ENCODE measurements at places on chromosomes 6 and 20.

GRCh38 chr6:151372164-151372563, 19.2 kb downstream of the ZBTB2 start:
- no peak for DNase-seq

DNA sequence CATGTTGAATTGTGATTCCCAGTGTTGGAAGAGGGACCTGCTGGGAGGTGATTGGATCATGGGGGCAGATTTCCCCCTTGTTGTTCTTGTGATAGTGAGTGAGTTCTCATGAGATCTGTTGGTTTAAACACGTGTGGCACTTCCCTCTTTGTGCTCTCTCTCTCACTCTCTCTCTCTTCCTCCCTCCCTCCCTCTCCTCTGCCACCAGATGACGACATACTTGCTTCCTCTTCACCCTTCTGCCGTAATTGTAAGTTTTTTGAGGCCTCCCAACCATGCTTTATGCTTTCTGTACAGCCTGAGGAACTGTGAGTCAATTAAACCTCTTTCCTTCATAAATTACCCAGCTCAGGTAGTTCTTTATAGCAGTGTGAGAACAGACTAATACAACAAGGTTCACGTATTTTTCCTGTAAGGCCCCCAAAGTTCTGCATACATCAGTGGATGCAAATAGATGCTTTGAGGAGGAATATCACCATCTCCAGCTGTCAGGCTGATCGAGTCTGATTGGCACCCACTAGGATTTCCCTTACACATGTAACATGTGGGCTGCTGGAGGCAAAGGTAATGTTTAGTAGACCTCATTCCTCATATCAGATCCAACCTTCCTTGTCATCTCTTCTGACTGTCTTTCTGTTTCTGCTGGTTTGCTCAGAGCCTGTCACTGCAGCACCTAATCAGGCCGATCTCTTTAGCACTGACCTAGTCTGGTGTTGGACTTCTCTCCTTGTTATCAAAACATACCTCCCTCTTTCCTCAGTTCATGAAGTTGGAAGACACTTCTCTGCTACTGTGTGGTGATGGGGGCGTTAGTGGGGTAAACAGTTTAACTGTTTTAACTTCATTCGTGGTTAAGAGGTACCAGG, 54.3 kb upstream of the BACH2 start:
- no peak for DNase-seq

GRCh38 chr20:39277185-39277584, 315.0 kb downstream of the DHX35 start:
- no peak for DNase-seq

DNA sequence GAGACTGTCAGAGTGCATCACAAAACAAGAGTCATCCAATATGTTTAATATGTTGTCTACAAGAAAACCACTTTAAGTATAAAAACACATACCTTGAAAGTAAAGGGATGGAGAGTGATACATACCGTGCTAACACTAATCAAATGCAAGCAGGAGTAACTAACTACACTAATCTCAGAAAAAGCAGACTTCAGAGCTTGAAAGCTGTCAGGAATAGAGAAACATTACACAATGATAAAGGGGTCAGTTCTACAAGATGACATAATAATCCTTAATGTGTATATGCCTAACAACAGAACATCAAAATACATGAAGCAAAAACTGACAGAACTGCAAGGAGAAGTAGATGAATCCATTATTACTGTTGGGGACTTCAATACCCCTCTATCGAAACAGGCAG, 59.7 kb upstream of the SMIM29 start:
- DNase-seq = no peak

DNA sequence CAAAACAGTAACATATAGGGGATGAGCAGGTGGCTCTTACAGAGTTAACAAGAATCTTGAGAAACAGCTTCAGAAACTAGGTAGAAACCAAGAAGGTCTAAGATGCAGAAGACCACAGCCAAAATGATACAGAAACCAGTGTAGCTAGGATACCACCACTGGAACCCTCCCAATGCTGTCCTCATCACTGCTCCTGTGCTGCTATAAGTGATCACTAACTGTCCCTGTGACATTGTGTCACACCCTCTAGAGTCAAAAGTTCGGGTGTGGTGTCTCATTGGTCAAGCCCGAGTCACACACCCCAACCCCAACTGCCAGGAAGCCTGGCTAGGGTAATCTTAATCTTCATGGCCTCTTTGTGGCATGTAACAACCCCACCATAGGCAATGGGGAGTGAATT, 153.1 kb downstream of the RCAN2 start:
- DNase-seq = no peak

DNA sequence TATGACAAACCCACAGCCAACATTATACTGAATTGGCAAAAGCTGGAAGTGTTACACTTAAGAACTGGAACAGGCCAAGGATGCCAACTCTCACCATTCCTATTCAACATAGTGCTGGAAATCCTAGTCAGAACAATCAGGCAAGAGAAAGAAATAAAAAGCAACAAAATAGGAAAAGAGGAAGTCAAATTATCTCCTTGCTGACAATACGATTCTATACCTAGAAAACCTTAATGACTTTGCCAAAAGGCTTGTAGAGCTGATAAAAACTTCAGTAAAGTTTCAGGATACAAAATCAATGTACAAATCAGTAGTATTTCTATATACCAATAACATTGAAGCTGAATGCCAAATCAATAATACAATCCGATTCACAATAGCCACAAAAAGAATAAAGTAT, 32.4 kb downstream of the OR5V1 start:
- no peak for DNase-seq

- DNase-seq = no peak
These were observed 314.6 kb downstream of the THBS2 start for GRCh38 chr6:168939041-168939440.

DNA sequence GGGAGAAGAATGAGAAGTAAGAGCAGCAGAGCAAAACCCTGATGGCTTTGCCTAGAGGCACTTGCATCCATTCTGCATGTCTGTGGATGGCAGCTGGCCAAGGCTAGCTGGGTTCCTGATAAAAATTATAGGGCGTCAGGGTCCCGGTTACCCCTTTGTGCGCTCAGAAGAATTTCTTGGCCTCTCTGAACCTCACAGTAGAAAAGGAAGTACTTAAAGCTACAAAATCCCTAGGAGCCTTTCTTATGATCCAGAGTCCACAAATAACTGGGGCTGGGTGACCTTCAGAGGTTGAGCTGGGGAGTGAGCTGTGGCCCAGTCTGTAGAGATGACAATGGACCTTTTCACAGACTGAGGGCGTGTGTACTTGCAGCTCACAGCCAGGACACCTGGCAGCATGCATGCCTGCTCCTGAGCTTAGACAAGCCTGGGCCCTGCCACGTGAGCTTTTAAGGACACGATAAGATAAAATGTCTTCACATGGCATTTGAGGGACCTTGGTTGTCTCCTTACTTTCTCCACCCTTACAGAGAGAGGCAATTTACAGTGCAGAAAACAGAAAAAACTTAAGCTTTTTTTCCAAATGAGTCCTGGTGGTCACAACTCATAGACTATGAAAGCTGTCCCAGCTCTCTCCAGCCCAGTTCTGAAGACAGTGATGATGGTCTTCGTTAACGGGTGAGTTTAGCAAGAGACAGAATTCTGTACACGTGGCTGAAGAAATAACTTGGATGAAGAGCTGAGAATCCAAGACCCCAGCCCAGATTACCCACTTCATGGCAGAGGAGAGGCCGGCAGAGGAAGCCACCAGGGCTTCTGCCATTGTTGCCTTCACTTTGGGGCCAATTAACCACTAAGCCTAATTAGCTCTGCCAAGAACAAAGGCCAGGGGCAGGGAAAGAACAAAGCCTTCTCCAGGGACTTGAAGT, 50.3 kb downstream of the FOXA2 start:
- DNase-seq = no peak

DNA sequence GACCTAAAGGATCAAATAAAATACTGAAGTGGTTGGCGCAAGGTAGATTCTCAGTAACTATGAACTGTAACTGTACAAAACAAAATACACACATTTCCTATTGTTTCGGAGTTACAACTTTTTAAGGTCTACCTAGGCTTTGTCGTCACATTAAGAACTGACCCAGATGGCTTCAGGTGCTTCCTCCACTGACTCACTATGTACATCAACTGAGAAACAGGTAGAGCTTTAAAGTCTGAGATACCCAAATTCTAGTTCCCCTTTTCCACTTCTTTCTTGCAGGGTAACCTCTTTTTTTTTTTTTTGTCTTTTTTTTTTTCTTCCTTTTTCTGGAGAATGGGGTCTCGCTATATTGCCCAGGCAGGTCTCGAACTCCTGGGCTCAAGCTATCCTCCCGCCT, 5.5 kb downstream of the SNRPB start:
- DNase-seq = no peak

GRCh38 chr6:133587546-133588160, 301.3 kb upstream of the TCF21 start:
- no peak for DNase-seq

DNA sequence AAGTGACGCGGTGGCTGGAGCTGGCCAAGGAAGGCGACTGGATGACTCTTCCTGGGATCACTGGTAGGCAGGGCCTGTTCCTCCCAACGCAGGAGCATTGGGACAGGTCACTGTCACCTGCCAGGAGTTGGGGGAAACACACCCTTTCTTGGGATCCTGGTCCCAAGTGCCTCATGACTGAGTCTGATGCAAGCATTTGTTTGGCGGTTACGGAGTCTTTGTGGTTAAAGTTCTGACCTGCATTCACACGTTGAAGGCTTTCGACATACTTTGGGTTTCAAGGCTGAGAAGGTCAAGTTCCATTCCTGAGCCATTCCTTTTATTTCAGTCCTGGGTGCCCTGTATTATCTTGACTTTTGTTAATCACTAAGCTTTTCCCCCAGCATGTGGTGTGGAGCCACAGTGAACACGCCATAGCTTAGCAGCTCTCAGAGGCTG, 6.0 kb downstream of the PNLDC1 start:
- DNase-seq = no peak

- DNase-seq = no peak
These were observed 45.6 kb downstream of the ADGRF5 start for GRCh38 chr6:46876126-46876525.

DNA sequence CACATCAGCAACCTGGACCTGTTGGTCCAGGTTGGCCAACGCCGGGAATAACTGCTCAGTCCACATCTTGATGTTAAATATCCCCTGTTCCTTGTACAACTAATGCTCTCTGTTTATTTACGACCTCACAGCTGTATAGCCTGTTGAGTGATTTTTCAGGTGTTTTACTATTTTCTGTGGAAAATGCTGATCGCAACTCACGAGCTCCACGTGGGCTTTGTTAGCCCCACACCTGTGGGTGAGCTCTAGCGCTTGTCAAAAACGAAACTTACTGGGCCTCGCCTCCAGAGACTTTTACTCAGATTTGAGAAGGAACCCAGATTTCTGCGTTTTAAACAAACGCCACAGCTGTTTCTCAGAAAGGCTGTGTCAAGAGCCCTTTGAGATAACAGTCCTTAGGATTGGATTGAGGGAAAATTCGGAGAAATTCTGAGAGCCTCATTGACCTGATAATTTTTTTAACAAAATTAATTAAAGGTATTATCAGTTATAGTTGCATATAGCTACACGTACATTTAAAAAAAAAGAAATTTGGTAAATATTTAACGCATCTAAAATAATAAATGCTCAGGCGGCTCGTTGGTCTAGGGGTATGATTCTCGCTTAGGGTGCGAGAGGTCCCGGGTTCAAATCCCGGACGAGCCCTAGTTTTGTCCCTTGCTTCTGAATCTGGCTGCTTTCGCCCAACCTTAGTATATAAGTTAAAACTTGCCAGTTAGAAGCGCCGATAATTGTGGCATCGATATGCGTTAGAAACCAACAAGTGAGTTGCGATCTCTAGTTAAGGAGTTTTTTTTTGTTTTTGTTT, 16.7 kb downstream of the HMGN4 start:
- no peak for DNase-seq

DNA sequence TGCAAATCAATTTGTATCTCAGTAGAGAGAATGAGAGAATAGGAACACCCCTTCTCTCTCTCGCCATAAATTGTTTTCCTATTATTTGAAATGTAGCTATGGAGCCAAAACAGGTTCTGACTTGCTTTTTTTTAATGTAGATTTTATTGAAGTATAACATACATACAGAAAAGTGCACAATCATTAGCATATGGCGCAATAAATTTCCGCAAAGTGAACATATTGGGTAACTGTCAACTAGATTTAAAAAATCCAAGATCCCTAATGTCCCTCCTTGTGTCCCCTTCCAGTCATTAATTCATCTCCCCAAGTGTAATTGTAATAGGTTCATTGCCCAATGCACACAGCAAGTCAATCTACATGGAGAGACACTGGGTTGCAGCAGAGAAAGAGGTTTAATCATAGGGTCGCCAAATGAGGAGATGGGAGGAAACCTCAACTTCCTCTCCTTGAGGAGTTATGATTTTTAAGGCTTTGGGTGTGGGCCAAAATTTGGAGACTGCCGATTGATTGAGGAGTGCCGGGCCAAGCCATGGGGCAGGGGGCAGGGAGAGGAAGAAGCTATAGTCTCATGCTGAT, 43.3 kb upstream of the TGM3 start:
- DNase-seq = no peak

- DNase-seq = no peak
These were observed 28.8 kb upstream of the MYLK2 start for GRCh38 chr20:31790401-31790800.

DNA sequence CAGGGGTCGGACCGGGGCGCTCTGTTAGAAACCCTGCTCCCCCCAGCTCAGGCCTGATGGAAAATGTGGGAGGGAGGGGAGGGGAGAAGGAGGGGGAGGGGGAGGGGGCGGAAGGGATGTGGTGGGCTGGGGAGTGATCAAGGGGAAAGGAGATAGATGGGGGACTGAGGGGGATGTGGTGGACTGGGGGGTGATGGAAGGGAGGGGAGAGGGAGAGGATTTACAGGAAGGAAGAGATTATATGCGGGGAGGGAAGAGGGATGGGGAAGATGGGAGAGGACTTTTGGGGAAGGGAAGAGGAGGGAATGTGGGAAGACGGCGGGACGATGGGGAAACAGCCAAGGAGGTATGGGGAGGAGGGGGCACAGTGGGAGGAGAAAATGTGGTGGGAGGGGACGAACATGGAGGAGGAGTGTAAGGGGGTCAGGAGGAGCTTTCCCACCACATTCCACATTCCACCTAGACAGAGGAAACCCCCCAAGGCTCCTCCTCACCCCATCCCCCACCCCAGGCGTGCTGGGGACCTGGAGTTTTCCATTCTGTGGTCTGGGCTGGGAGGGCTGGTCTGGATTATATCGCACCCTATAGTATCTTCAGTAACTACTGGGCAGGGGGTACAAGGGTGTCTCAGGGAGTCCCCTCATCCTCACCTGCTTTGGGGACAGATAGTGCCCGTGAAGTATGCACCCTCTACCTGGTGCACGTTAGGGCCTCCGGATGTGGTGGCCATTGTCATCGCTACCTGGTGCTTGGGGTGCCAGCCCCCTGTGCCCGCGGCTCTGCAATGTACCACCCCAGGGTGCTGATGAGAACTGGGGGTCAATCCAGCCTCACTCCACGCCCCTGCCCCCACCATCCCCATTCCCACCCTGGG, 578 bp upstream of the PTGIS start:
- DNase-seq = no peak

- DNase-seq = no peak
These were observed 215.1 kb downstream of the TBXT start for GRCh38 chr6:165952514-165952913.

DNA sequence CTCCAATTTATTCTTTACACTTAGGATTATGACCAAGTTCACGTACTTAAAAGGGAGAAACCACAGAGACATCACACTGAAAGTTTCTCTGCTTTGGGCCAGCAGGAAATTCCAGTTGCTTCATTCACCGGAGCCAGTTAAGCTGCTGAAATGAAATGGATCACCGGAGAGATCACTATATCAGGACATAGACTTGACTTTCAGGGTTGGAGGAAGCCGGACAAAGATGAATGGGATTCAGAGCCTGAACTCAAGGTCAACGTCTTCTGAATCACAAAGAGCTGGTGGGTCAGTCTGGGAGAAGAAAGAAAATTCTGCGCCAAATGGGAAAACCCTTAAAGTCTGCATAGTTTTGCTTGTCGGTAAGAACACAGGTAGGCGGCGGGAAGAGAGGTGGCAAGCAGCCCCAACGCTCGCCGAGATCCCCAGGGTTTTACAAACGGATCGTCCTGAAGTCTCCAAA, 81.9 kb upstream of the CCDC28A start:
- no peak for DNase-seq
